ENCODE measurements at places on chromosomes 12 and 14.

DNA sequence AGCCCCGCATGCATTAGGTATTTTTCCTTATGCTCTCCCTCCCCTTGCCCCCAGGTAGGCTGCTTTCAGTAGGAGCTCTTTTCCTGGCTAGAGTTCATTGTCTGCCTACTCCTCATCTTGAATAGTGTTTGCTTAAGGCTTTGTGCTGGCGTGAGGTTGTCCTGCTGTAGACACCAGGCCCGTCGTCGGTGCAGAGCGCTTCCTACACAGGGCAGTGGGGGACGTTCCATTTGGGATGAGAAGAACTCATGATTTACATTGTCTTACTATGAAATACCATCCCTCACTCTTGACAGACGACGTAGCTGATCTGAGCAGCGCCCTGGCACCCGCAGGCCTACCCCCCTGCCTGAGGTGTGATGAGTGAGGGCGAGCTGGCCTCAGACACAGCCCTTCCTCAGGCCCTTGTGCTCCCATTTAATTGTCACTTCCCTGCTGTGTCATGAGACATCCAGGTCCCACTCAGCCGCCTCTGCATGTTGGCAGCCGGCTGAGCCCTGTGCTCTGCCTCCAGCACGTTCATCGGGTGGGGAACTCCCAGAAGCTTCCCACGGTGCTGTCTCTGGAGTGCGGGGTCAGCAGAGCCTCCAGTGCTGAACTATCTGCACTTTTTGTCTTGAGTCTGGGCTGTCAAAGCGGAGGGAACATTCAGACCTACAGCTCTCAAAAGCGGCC lies 76.0 kb downstream of the WDR20 start:
- no peak for DNase-seq

- DNase-seq, result no peak
These were observed 8.3 kb downstream of the ABHD4 start for GRCh38 chr14:22606380-22606779.

DNA sequence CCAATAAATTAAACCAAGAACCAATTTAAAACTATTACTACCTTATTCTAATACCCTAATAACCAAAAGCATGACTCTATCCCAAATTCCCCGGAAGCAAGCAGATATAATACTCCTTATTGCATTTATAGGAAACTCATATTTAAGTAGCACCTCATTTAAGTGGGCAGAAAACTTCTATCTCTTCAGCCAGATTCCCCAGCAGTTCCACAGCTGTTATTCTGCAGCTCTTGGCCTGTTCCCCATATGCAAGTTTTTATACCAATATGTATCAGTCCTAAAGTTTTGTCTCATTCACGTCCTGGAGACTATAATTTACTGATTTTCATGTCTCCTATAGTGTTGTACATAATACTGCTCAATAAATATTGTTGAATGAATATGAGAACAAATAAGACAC lies 106.5 kb downstream of the MYRFL start:
- DNase-seq, result no peak

DNA sequence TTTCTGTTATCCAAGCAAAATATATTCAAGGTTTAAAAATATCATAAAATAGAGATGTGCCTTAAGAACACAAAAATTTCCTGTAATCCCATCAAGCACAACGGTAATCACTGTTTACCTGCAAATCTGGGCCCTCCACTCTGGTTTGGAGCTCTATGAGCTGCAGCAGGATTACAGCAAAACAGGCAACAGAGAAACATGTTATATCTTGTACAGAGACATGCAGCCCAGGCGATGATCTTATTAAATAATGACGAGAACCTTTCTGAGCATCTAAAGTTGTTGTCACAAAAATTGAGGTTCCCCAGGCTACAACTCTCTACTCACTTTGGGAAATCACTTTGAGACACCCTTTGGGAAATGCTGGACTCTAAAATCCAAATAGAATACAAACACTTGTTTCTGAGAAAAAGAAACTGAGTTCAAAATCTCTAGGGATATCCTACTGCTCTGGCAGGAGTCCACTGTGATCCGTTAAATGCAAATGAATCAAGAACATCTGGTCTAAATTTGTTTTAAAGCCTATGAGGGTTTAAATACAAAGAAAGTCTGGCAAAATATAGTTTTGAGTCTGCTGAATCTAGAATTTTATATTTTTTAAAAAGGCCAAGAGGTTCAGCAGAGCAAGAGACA lies 36.3 kb downstream of the STON2 start:
- DNase-seq, result no peak

DNA sequence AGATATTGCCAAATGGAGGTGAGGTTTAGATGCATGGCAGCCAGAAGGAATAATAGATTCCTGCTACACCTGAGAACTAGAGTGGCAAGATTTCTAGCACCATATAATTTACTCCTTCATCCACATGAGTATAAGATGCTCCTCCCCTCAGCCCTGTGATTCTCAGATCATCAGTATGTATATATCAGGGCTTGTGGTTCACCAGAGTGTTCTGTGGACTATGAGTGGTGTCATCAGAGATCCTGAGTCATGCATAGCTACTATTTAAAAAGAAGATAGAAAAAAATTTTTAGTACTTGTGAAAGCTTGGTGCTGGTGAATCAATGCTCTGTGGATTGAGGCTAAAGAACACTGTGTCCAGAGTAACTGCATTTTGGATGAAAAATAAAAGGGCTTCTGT lies 285.9 kb downstream of the BMP4 start:
- DNase-seq, result no peak

GRCh38 chr14:104115691-104116287 lies 22.6 kb upstream of the KIF26A start:
- DNase-seq, result no peak

DNA sequence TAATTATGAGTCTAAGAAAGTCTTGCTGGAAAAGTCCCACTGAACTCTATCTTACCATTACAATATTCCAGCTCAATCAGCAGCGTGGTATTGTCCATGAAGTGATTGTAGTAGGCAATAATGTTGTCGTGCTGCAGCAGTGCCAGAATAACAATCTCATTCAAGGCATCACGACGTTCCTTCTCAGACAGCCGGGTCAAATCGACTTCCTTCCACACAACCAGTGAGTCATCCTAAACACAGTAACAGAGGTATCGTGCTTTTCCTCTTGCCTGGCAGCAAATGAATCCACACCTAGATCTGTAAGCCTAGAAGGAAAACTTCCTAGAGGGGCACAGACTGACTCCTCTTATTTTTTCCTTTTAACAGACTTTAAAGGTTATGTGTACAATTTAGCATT lies 2.9 kb downstream of the NEK9 start:
- peak; percentile 9 for DNase-seq

DNA sequence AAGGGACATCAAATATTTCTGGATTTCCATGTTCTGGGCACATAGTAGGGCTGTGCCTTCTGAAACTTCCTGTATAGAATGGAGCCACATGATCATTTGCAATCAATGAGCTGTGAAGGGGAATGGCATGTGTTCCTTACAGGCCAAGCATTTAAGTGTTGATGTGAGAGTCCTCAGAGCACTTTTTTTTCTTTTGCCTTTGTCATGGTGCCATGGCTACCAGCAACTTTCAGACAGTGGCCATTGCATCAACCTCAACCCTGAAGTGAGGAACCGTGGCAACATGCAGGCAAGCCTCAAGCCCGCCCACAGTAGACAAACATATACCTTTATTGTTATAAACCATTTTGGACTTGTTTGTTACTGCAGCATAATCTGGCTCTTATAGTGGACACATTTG lies 948.1 kb downstream of the NRXN3 start:
- DNase-seq, result no peak

- no peak for DNase-seq
These were observed 87.4 kb downstream of the GPHN start for GRCh38 chr14:66595394-66595793.

GRCh38 chr12:15834575-15834974 lies 45.4 kb upstream of the EPS8 start:
- no peak for DNase-seq

GRCh38 chr12:3752096-3752709 lies 706 bp downstream of the CRACR2A start:
- no peak for DNase-seq

DNA sequence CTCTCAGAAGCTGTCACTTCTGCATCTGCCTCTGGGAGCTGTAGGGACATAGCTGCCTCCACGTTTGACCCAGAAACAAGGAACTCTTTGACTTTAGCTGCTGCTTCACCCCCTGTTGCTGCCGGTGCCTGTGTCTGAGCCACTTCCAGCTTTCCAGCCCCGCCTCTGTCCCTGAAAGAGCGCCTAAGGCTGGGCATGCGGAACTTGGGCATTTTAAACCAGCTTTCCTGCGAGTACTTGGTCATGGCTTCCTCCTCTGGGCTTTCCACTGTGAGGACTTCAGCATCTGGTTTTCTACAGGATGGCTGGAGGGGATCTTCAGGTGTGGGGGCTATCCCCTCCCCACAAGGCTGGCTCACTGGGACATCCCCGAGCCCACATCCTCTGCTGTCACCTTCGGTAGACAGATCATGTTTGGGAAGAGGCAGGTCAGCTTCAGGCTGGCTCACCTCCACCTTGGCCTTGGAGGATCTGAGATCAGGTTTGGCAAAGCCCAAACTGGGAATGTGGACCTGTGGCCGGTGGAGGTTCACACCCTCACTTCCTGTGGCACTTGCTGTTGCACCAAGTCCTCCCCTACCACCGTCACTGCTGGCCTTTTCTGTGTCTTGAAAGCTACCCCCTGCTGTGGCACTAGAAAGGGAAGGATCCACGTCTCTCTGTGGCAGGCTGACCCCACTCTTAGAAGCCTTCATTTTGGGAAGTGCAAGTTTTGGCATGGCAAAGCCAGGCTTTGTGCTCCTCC lies 15.2 kb downstream of the PLD4 start:
- no peak for DNase-seq

DNA sequence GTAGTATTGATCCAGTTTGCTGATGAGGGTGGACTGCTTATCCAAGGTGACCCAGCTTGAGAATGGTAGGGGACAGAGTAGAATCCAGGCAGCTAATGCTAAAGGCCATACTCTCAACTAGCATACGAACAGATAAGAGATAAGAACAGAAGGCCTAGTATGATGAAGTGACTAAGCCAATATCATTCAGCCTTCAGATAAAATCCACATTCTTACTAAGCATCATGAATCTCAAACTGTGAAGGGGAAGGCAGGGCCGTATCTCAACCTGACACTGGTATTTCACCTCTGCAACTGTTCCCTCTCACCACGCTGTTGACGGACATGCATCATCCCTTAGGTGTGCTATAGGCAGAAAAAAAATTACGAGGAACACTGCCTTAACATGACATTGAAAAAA lies 8.1 kb upstream of the CKAP4 start:
- DNase-seq, result no peak

- DNase-seq, result no peak
These were observed 67.2 kb upstream of the HMGA2 start for GRCh38 chr12:65756956-65757511.

- DNase-seq, result no peak
These were observed 127.6 kb downstream of the ANO6 start for GRCh38 chr12:45343269-45344051.

GRCh38 chr12:95141310-95141709 lies 67.9 kb upstream of the NR2C1 start:
- no peak for DNase-seq

- DNase-seq, result no peak
These were observed 321.0 kb upstream of the RTL1 start for GRCh38 chr14:101224356-101225156.

DNA sequence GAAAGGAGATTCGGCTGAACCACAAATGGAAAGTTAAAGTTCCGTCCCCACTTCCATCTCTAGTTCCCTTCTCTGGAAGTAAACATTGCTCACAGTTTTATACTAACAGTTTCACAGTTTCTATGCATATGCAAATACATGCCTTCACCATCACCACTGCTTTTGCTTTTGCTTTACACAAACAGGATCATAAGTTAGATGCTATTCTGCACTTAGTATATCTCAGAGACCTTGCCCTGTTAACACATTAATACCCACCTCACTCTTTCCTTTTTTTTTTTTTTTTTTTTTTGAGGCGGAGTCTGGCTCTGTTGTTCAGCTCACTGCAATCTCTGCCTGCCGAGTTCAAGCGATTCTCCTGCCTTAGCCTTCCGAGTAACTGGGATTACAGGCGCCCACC lies 890 bp downstream of the TEP1 start:
- DNase-seq, result no peak

GRCh38 chr12:59321278-59321677 lies 274.6 kb upstream of the SLC16A7 start:
- DNase-seq, result no peak

GRCh38 chr12:104285740-104286515 lies 17.6 kb upstream of the EID3 start:
- no peak for DNase-seq

- no peak for DNase-seq
These were observed 279.9 kb upstream of the FAR2 start for GRCh38 chr12:28869197-28869596.

DNA sequence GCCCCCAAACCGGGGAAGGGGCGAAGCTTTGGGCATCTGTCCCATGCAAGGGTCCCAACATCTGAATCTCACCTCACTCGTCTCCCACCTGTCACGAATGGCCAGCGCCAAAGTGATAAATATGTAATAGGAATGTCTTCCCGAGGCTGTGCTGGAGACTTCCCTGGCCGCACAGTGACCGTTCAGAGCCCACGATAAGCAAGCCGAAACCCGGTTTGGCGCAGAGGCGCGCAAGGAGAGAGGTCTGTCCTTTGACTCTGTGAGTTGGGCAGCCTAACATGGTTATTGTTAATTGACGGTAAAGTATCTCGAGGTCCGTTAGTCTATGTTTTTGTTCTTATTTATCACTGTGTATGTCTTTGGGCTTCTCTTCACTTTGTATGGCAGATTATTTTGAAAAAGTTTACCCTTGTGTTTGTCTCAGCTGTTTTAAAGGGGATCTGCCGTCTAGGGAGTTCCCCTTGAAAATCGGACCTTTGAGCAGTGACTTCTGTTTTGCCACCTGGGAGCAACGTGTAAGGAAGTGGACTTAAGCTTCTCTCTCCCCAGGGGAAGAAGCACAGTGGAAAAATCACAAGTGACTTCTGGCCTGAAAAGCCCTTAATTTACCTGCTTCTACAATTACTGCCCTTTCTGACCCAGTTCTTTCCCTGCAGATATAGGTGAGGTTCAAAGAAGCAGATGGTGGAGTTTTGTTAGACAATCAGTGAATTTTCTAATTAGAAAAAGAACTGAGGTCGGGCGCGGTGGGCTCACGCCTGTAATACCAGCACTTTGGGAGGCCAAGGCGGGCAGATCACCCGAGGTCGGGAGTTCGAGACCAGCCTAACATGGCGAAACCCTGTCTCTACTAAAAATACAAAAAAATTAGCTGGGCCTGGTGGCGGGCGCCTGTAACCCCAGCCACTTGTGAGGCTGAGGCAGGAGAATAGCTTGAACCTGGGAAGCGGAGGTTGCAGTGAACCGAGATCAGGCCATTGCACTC lies 1.1 kb upstream of the TM9SF1 start:
- DNase-seq, result no peak

DNA sequence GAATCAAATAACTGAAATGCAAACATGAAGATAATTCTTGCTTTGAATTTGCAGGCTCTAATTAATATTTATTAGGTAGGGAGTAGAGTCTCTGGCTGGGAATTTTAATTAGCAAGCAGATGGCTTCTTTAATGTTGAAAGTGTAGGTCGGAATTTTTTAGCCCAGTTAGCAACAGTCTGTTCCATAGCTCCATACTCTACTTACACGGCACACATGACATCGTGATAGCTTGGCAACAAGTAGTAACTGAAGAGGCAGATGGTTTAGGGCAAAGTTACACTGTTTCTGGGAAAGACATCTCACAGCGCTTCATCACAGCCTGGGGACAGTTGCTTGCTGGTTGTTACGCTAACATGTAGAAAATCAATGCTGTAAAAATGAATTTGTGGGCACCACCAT lies 710.7 kb downstream of the GALC start:
- DNase-seq, result no peak

All from nucleus accumbens (tissue), 56 donors.